ENCODE measurements at places on chromosomes 3 and 15. TPM values are rescaled to one million over a fixed set of nuclear protein-coding genes. Genes with fewer than 3 reads are reported as not detected.

MRPL47 gene
- total RNA-seq, result 27.0 TPM

DNA sequence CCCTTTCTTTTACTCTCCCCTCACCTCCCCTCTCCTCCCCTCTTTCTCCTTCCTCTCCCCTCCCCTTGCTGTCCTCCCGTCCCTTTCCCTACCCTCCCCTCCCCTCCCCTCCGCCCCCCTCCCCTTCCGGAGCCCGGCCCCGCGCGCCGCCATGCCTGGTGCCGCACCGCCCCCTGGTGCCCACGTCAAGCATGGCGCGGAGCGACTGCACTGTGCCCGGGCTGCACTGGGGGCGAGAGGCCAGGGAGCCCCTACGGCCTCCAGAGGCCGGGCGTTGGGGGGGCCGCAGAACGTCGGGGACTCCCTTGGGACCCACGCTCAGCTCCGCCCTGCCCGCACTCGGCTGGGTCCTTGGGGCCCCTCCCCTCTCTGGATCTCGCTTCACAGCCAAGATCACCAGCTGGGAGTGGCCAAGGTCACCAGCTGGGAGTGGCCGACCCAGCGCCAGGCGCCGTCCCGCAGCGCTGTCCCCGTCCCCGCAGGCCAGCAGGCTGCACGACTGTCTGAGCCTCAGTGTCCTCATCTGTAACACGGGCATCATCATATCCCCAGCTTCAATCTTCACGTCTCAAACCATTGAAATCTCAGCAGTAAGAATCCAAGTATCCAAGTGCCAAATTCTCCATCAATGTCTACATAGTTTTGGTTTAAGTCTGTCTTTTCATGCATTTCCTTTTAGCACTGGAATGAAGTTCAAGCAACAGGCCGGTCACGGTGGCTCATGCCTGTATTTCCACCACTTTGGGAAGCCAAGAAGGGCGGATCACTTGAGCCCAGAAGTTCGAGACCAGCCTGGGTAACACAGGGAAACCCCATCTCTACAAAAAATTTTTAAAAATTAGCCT, 42.5 kb downstream of the TPRA1 start:
- peak; percentile 77 for DNase-seq

KCNMB3 gene
- total RNA-seq, result 5.1 TPM

DNA sequence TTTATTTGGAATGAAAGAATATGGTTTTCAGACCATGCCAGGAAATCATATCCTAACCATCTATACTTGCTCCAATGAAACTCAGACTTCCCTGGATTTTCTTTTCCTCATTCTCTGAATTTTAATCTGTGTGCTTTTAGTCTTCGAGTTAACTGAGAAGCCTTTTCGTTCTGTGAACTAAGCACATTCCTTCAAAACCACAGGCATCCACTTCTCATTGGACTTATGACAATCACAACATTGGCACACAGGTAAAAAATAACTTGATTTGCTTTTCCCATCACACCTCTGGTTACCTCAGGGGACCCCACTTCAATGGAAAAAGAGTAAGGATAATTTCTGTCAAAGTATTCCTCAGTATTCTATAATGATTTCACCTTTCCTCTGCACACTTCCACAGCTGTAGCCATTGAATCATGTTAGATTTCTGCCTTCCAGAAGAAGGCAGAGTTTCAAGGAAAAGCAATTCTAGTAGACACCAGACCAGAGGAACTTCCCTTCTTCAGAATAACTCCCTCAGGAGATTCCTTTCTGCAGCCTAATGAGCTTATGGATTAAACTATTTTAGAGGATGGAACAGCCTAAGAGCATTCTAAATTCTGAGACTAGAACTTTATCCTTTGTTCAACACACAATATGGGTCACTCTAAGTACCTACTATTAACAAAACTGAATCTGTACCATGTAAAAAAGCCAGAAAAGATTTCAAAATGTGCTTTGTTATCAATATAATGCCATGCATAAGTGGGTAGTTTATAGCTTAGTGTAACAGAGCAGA, 15.9 kb downstream of the COMMD2 start:
- no peak for DNase-seq

DNA sequence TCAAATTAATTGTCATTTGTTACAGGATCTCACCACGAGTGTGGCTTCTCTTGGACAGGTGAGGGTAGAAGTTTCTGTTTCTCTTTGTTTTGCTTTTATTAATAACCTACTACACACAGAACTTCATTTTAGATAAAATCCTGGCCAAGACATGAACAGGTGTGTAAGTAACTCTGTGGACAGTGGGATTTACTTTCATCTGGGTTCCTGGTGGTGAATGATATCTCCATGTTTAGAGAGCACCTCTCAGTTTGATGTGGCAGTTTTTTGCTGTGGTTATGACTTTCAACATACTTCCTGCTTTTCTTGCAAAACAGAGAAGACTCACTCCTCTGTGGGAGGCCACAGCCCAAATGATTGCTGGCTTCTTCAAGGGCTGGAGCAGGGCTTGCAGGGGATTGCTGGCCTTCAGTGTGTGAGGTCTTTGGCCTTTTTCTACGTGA, 71.1 kb upstream of the XCR1 start:
- DNase-seq, result no peak

DNA sequence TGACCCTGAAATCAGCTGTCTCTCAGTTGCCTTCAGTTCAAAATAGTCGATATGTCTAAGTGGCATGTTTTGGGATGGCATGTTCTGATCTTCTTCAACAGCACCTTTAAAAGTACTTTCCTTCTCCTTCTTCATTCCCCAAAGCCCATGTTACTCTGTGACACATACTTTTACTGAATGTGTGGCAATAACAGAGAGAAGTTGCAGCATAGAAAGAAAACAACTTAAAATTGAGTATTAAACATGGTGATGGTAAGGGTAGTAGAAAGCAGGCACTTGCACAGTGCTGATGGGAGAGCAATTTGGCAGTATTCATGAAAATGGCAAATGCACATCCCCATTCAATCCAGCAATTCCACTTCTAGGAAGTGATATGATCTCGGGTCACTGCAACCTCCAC, 12.3 kb upstream of the ULK4 start:
- DNase-seq, result no peak

DNA sequence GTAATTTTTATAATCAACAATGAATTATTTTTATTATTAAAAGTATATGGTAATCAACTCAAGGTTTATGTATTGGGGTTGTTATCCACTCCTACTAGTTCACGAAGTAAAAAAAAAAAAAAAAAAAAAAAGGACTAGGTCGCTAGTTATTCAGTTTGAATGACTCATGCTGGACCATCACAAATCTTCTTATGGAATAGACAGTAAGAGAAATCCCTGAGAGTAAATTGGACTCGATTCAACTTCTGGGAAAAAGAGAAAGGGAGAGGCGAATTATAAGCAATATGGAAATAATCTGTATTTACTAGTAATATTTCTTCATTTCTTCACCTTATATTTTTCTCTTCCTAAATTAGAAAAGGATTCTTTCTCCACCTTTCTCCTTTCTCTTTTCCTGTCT, 2.0 kb downstream of the MYEF2 start:
- DNase-seq, result no peak

DNA sequence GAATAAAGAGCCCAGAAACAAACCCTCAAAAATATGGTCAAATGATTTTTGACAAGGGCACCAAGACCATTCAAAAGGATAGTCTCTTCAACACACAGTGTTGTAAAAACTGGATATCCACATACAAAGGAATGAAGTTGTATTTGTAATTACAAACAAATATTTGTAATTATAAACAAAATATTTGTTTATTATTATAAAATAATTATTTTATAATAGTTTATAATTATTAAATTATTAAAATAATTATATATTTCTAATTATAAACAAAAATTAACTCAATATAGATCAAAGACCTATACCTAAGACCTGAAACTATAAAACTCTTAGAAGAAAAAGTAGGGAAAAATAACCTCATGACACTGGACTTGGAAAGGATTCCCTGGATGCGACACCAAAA, 23.3 kb upstream of the ACAN start:
- DNase-seq, result no peak

DNA sequence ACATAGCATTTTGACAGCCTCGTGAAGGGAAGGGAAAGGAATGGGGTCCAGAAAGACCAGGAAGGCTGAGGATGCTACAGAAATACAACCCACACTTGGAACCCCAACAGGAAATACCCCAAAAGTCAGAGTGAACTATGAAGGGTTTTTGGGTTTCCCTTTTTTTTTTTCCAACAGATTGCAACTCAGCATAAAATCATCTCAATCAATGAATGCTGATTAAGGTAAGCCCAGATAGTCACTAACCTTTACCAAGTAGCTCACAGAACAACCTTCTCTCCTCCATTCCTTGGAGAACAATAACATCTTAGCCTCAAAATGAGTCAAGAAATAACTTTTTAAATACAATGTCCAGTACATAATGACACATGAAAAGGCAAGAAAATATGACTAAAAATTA, 93.7 kb upstream of the OCA2 start:
- DNase-seq, result no peak

DNA sequence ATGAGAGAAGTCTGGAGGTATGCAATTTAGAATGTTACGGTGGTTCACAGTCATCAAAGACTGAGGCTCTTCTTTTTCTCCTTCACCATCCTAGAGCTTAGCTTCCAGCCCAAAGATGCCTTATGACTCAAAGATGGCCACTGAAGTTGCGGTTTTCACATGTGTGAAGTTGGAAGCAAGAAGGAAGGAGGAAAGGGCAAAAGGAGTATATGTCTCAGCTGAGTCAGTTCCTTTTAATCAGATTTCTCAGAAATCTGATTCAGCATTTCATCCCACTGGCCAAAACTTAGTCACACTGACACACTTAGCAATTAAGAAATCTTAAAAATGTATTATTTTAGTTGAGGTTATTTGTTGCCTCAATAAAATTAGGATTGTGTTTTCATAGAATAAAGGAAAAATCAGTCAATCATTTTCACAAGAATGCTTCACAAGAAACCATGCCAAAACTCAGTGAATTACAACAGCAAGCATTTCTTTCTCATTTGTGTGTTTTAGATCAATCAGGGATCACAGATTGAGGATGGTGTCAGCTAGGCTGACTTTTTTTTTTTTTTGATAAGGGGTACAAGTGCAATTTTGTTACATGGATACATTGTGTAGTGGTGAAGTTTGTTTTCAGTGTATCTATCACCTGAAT, 211.1 kb upstream of the GADL1 start:
- DNase-seq, result no peak

GRCh38 chr15:52486003-52486996, 42.4 kb downstream of the MYO5A start:
- no peak for DNase-seq

- no peak for DNase-seq
Measured at GRCh38 chr3:164406281-164406680, 672.0 kb downstream of the SI start.

TMIE gene
- total RNA-seq, result 0.79 TPM

- no peak for DNase-seq
Measured at GRCh38 chr15:66865622-66866611, 163.9 kb downstream of the SMAD6 start.

GRCh38 chr15:73116164-73116563, 63.9 kb downstream of the NEO1 start:
- no peak for DNase-seq

GRCh38 chr3:157318639-157319288, 117.9 kb upstream of the PTX3 start:
- DNase-seq, result no peak

DNA sequence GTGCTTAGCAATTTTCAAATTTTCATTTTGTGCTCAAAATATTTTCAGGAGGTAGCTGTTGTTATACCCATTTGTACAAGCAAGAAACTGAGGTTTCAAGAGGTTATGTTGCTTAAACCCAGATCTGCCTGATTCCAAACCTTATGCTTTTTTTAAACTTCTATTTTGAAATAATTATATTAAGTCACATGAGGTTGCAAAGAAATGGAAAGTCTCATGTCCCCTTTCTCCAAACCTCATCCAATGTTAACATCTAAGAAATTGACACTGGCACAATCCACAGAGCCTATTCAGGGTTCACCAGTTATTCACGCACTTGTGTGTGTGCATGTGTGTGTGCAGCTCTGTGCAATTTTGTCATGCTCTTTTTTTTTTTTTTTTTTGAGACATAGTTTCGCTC, 35.1 kb downstream of the B3GNT5 start:
- no peak for DNase-seq

DNA sequence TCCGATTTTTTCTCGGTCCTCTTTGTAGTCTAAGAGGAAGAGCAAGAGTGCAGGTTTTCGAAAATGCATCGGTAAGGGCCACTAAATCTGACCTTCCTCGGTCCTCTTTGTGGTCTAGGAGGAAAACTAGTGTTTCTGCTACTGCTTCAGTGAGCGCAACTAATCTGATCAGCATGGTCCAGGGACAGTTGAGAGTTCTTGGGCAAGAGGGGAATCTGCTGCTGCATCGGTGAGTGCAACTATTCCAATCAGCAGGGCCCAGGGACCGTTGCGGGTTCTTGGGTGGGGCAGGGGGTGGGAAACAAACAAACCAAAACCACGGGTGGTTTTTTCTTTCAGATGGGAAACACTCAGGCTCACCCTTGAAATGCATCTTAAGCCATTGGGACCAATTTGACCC, 10.5 kb upstream of the OSBPL11 start:
- DNase-seq, result no peak

DNA sequence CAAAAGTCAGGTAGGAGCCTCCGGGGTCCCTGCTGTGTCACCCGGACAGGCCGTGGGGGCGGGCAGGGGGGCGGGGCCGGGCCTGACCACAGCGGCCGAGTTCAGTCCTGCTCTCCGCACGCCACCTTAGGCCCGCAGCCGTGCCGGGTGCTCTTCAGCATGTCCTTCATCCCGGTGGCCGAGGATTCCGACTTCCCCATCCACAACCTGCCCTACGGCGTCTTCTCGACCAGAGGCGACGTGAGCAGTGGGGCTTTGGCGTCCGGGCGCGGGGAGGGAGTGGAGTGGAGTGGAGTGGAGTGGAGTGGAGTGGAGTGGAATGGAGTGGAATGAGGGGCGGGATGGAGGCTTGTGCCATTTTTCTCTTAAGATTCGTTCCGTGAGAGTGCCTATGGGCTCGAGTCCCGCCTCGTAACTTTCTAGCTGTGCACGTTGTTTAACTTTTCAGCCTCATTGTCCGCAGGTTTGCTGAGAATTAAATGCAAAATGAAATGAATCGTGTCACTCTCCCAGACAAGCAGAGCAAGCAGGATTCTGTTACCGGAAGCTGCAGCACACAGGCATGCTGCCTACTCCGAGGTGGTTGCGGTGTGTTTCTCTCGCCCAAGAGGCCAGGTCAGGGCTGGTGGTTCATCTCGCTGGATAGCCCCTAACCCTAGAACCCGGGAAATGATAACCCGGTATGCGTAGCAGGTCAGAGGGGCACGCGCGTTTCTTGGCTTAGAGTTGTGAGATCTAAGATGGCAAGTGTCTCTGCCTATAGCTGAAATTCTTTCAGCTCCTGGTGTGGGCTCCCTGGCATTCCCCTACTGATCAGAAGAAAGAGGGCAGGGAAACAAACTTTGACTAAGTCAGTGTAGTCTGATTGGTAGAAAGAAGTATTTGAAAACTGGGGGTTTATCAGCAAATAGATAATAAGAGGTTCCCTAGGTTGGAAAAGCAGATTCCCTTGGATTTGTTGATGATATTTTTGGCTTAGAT, at the start of gene FAH:
Gene FAH, plus strand, starts transcription at position 104 of the 981 bp plus-strand sequence. Its CDS starts 56 bp downstream, at position 160.
- no peak for DNase-seq

DNA sequence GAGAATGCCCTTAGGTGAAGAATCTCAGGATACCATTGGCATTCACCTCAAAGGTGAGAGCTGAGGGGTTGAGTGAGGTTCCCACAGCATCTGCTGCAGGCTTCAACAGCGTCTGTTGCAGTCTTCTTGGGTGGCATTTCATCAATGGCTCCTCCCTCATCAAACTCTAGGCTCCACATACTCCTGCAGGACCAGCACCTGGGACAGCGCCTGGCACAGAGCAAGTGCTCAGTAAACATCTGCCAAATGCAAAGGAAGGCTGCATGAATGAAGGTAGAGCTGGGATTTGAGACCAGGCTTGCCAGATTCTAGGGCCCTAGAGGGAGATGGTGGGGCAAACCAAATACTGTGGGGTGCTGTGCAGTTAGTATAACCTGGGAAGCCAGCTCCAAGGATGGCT, 9.6 kb downstream of the TRH start:
- no peak for DNase-seq

All from omental fat pad (tissue), 4 donors.